ENCODE measurements at places on chromosomes 2 and 18.

DNA sequence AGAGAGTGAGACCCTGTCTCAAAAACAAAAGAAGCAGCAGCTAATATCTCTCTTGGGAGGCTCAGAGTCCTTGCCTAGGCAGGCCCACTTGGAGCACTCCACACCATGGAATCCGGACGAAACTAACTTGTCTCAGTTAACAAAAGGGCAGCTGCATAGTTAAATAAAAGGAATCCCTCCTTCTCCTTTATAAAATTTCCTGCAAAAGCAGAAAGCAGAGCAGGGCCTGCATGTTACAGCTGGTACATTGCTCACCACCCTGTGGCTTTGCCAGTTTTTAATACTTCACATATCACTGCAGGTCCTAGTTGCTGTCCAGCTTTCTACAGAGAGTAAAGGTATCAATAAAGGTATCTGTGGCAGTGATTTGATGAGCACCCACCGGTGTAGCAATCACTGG, 93.6 kb downstream of the ASAP2 start:
- no peak for DNase-seq

DNA sequence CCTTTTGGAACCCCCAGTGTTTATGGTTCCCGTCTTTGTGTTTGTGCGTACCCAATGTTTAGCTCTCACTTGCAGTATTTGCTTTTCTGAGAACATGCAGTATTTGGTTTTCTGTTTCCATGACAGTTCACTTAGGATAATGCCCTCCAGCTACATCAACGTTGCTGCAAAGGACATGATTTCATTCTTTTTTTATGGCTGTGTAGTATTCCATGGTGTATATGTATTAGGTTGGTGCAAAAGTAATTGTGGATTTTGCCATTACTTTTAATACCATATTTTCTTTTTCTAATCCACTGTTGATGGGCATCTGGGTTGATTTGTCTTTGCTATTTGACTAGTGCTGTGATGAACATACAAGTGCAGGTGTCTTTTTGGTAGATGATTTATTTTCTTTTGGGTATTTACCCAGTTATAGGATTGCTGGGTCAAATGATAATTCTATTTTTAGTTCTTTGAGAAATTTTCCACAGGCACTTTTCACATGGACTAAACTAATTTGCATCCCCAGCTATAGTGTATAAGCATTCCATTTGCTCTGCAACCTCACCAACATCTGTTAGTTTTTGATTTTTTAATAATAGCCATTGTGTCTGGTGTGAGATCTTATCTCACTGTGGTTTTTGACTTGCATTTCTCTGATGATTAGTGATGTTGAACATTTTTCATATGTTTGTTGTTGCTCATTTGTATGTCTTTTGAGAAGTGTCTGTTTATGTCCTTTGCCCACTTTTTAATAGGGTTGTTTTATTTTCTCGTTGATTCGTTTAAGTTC, 63.6 kb downstream of the CERS6 start:
- no peak for DNase-seq

DNA sequence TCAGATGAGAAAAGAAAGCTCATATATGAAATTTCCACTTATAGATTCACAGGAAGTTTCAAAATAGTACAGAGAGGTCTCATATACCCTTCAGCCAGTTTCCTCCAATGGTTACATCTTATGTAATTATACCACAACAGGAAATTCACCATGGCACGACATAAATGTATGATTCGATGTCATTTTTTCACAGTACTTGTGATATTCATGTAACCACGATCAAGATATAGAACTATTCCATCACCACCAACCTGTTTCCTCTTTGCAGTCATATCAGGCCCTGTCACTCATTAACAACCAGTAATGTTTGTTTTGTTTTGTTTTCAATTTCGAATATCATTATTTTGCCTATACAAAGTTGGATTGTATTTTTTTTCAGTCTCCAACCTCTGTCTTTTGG, 314.3 kb upstream of the POU3F3 start:
- DNase-seq: no peak

DNA sequence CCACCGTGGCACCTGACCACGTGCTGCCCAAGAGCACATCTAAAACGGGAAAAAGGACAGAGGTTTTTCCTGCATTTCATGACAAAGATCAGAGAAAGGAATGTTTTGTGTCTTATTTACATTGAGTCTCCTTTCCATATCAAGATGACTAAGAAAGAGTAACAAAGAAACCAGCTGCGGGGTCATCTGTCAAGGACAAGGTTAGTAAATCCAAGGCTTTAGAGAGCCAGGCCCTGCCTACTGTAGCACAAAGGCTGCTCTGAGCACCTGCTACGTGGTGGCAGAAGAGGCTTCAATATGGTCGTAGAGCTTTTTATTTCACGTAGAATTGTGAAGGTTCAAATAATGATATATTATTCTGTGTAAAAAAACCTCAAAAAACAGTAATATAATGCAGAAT, 51.0 kb downstream of the PRELID3A start:
- DNase-seq: no peak

DNA sequence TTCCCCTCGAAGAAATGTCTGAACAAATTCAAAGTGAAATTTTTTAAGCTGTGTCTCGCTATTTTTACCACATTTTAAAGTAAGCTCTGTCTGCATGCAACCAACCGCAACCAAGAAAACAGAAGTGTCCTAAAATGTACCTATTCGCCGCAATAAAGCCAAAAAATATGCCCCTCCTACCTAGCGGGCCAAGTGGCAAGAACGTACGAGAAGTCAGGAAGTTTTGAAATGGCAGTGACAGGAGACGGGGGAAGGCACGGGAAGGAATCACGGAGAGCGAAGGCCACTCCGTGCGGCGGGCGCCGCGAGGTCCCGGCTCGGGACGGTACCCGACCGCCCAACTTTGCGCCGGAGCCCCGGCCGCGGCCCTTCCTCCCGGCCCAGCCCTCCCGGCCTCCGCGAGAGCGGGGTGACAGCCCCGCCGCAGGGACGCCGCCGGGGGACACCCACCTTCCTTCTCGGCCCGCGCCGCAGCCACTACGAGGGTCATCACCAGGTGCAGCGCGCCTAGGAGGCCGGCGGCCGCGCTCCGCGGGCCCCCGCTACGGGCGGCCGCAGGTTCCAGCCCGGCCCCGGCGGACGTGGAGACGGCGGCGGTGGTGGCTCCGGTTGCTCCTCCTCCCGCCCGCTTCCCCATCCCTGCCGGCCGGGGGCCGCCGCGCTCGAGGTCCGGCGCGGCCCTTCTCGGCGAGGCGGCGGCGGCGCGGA, 568 bp downstream of the TMEM131 start:
- DNase-seq: no peak

- DNase-seq: no peak
Measured at GRCh38 chr2:230790981-230791380, 73.8 kb upstream of the ITM2C start.

DNA sequence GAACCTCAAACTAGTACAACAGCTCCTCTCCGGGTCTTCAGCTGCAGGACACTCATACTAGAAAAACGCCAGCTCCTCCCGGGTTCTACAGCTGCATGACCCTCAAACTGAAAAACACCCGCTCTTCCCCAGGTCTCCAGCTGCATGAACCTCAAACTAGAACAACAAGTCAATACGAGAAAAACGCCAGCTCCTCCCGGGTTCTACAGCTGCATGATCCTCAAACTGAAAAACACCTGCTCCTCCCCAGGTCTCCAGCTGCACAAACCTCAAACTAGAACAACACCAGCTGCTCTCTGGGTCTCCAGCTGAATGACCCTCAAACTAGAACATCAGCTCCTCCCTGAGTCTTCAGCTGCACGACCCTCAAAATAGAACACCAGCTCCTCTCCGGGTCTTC, 315.0 kb upstream of the TFPI start:
- DNase-seq: no peak

GRCh38 chr2:2564300-2565078, 233.4 kb upstream of the MYT1L start:
- DNase-seq: no peak

DNA sequence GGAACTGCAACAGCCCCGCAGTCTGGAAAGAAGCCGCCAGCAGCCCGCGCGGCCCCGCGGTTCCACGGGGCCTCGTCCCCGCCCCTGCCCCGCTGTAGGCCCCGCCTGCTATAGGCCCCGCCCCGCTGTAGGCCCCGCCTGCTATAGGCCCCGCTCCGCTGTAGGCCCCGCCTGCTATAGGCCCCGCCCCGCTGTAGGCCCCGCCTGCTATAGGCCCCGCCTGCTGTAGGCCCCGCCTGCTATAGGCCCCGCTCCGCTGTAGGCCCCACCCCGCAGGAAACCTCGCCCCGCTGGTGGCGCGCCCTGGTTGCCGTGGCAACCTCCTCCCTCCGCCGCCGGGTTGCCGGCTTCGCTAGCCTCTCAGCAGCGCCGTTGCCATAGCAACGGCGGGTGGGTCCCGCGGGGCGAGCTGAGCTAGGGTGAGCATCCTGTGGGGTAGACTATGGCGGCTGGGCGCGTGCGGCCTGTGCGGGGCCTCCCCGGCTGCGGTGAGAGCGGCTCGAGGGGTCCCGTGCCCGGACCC, 12.2 kb upstream of the KIF1A start:
- no peak for DNase-seq

DNA sequence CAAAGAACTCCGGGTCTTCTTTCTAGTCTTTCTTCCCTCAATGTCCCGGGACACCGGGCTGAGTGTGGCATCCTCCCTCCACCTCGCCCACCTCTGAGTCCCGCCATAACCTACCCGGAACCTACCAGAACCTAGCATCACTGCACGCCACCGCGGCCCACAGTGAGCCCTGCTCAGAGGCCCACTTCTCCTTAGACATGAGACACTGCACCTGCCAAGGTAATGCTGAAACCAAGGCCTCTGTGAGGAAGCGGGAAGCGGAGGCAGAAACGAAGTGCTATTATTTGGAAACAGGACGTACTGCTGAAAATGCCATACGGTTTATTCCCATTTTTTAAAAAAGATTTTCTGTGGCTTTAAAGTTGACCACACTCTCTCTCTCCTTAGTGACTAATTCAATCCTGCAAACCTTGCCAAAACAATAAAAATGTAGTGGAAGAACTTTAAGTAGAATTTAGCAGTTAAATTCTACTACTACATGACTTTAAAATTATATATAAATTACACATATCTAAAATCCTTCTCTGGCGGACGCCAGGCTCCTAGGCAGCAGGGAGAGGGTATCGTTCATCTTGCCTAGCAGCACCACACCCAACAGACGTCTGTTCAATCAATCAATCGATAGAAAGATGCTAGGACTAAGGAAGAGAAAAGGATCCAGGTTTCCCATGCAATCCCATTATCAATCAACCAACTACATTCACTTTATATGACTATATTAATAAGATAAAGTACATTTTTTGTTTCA, 82.0 kb downstream of the ZNF516 start:
- no peak for DNase-seq

DNA sequence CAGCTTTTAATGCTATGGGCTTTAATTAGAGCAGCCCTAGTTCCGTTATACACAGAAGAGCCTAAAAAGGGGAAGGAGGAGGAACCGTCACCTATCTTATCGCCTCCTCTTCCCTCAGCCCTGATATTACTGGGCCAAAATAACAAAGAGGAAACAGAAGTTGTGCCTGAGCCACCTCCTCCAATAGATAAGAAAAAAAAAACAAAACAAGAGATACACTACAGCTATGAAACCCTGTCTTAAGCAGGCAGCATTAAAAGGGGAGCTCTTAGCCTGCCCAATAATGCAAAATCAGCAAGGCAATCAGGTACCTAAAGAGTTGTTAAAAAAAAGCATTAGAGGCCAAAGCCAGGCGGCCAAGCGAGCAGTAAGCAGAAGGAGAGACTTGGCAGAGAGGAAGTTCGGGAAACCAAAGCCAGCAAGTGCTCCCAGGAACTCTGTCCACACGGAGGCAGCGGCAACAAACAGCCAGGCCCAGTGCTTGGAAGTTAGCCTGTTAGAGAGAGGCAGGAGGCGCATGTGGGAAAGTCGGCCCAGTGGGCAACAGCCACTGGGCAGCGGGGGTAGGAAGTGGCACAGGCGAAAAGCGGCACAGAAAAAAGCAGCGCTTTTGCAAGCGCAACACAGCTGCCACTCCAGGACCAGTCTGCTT, 41.8 kb upstream of the PDK1 start:
- DNase-seq: no peak

DNA sequence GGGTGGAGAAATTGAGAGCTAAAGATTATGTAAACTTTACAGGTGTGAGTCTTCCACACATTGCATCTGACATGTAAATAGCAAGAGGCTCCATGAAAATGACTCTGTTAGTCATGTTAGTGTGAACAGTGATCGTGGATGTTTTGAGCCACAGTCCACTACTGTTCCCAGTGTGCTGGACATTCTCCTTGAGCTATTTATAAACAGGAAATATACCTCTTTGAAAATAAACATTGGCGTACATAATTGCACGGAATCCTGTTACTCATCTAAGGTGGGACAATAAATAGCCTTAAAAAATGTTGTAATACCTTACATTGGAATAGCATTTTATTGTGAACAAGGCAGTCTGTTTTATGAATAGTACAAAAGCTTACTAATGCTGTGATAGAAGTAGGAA, 37.0 kb downstream of the LIMS1 start:
- DNase-seq: no peak

DNA sequence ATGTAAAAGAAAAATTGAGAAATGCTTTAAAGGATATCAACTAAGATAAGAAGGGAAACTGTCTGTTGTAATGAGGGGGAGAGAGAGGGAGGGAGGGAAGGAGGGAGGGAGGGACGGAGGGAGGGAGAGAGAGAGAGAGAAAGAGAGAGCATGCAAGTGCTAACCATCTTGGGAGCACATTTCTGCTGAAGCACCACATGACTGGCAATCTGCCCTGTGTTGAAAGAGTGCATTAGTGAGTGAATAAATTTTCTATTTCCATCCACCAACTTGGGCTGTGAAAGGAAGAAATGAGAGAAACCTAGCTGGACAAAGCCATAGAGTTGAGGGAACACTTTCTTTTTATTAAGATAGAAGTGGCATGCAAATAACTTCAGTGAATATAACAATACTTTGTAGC, 110.7 kb downstream of the TMX3 start:
- DNase-seq: no peak

GRCh38 chr2:216949700-216950413, 90.0 kb upstream of the TNP1 start:
- no peak for DNase-seq

GRCh38 chr2:30631051-30631671, 176.1 kb downstream of the CAPN13 start:
- DNase-seq: no peak

DNA sequence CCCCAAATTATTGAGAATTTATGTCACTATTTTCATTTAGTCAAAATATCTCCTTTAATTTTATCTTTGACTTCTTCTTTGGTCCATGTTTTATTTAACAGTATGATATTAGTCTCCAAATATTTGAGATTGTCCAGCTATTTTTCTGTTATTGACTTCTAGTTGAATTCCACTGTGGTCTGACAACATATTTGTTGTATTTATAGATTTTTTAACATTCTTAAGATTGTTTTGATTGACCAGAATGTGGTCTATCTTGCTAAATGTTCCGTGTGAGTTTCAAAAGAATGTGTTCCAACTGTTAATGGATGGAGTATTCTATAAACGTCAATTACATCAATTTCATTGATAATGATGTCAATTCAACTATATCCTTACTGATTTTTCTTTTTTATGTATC, 1452.1 kb downstream of the SUCLG1 start:
- no peak for DNase-seq

- DNase-seq: no peak
Measured at GRCh38 chr18:8699126-8699525, 6.2 kb upstream of the MTCL1 start.

GRCh38 chr2:105413206-105413605, 14.4 kb upstream of the FHL2 start:
- DNase-seq: no peak

- DNase-seq: no peak
Measured at GRCh38 chr2:171345971-171346722, 87.6 kb downstream of the METTL8 start.
